Activated CD4-positive, alpha-beta T cell treated with anti-CD3 and anti-CD28 coated beads, Interleukin-2, amount 10 ng/mL, durations not matched to agents 24 days and 14 days (primary cell): ENCODE measurements at places on chromosomes 3 and 15.

- peaks cover 8% of the 10 kb centered on the region for H3K27me3 ChIP-seq
- no peak overlapping the region for H3K4me3 ChIP-seq
- H3K27ac ChIP-seq, result no peak overlapping the region
- H3K4me1 ChIP-seq, result no peaks in the 10 kb centered on the region
These were observed 35.6 kb upstream of the LIPC start for GRCh38 chr15:58396181-58396580.

DNA sequence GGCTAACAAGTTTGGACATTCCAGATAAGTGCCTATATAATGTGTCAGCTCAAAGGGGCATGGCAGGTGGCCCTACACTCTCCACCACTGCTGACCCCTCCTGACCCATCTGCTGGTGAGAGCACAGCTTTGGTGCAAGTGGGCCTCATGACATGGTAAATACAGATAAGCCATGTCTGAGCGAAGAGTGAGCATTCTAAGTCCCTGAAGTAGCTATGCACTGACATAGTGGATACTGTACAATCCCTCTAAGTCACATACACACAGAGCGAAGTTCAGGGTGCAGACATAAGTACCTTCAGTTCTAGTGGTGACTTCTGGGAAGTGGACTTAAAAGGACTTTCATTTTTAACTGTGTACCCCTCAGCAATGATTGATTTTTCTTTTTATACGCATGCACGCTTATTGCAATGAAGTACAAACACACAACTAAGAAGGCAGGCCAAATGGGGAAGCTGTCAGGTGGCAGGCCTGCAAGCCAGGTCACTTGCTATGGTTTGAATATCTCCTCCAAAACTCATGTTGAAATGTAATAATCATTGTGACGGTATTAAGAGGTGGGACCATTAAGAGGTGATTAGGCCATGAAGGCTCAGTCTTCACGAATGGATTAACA lies 41.5 kb downstream of the TBC1D2B start:
- H3K36me3 ChIP-seq, result peaks cover 35% of the 10 kb centered on the region
- DNase-seq, result no peak
- no peaks in the 10 kb centered on the region for H3K27me3 ChIP-seq
- peak overlapping the region; percentile 75 for H3K4me3 ChIP-seq
- H3K4me1 ChIP-seq, result peaks cover 82% of the 10 kb centered on the region

GRCh38 chr3:63624941-63625560 lies 27.4 kb upstream of the SNTN start:
- no peak overlapping the region for H3K27ac ChIP-seq
- H3K36me3 ChIP-seq, result no peaks in the 10 kb centered on the region
- H3K27me3 ChIP-seq, result no peaks in the 10 kb centered on the region
- H3K4me1 ChIP-seq, result no peaks in the 10 kb centered on the region
- no peak for DNase-seq

DNA sequence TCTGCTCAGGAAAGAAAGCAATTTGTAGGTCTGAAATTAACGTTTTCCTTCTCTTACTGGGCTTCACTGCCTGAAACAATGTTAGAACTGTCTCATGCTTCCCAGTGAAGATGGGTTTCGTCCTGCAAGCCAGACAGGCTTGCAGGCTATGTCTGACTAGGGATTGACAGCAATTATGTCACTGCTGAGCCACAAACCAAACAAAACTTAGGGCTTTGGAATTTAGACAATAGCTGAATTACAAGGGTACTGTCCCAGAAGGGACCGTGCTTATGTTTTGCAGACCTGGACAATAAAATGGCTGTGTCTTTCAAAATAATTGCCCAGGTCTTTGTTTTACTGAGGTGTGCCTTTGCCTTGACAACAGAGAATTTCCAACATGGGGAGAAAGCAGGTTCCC lies 46.3 kb upstream of the CCDC80 start:
- no peak for DNase-seq
- H3K27me3 ChIP-seq, result peaks cover 14% of the 10 kb centered on the region

DNA sequence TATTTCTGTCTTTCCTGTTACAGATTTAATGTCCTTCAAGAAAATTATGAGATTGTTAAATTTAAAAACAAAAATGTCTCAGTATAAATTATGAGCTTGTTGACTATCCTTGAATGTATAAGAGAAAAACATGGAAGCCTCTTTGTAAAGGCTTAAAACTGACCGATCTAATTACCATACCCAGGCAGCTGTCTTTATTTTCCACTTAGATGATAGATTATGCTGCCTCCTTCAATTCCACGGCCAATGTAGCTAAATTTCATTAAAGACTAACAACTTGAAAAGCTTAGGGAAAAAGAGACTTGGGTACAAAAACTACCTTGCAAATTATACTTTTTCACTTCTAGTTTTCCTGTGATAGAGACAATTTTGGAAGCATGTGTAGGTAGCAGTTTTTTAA lies 88.3 kb downstream of the ATP10A start:
- H3K27ac ChIP-seq, result no peak overlapping the region
- H3K4me3 ChIP-seq, result no peak overlapping the region
- peaks cover 23% of the 10 kb centered on the region for H3K36me3 ChIP-seq
- no peak for DNase-seq

- no peaks in the 10 kb centered on the region for H3K36me3 ChIP-seq
- no peaks in the 10 kb centered on the region for H3K27me3 ChIP-seq
- no peak for DNase-seq
These were observed 27.3 kb upstream of the TRAK1 start for GRCh38 chr3:42063888-42064287.

- H3K4me1 ChIP-seq, result no peaks in the 10 kb centered on the region
- H3K27me3 ChIP-seq, result no peaks in the 10 kb centered on the region
- no peak for DNase-seq
These were observed 245.4 kb downstream of the ZIC4 start for GRCh38 chr3:147160984-147161383.

DNA sequence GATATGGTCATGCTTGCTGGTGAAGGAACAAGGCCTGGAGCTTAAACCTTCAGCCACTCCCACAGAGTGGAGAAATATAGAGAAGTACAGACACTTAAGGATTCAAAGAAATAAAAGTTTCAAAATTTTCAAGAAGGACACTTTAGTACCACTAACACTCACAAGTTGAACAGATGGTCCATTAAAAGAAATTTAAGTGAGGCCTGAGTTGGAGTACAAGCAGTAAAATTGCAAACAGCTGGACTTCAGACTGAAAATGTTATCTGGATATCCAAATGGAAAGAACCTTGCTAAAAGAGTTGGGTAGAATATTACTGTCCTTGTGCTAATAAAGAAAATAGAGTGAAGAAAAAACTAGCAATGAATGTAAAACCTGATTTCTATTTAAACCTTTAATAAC lies 397.1 kb upstream of the KCNMB2 start:
- no peak overlapping the region for H3K27ac ChIP-seq
- DNase-seq, result no peak
- no peaks in the 10 kb centered on the region for H3K36me3 ChIP-seq
- no peaks in the 10 kb centered on the region for H3K4me1 ChIP-seq
- H3K4me3 ChIP-seq, result no peak overlapping the region
